PC-3 (cell line): ENCODE measurements at places on chromosomes 4 and X. TPM values are rescaled to one million over a fixed set of nuclear protein-coding genes. Genes with fewer than 3 reads are reported as not detected.

DNA sequence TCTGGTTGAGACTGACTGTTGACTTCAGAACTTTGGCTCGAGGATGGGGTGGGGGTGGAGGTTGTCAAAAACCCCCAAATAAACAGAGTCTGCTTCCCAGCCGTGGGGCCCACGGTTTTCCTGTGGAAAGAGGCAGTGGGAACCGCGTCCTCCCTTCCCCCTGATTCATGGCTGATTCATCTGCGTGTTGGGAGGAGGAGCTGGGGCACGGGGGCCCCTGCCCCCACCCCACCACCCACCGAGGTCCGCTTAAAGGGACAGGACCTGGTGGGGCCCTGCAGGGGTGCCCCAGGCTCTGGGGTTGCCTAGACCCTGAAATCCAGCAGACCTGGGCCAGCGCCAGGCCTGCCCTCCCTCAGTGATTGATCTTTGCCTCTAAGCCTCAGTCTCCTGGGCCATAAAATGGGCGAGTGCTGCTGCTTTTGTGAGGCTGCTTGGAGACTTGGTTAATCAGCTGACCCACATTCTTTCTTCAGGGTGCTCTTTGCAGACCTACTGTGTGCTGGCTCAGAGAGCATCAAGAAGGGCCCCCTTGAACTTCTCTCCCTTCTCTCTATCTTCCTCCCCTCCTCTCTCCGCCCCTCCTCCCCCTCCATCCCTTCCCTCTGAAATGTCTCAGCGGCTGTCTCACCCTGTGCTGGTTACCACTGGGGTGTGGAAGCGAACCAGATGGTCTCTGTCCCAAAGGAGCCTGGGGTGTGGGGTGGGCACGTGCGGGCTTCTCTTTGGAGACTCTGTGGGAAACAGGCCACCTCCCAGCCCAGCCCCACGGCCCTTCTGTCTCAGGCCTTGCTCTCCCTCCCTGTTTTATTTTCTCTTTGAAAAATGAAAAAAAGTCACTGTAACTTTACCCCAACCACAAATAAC is 9.1 kb downstream of the HTRA3 start:
- H3K36me3 ChIP-seq: no peaks in the 10 kb centered on the region
- DNase-seq: peak; percentile 65
- H3K4me3 ChIP-seq: peak overlapping the region; percentile 11; the same call in 1 of the 2 replicates
- no peaks in the 10 kb centered on the region for H3K27me3 ChIP-seq
- peak overlapping the region; percentile 72 for H3K27ac ChIP-seq

Gene PNMA6F
- total RNA-seq: not detected in 2 replicates

DNA sequence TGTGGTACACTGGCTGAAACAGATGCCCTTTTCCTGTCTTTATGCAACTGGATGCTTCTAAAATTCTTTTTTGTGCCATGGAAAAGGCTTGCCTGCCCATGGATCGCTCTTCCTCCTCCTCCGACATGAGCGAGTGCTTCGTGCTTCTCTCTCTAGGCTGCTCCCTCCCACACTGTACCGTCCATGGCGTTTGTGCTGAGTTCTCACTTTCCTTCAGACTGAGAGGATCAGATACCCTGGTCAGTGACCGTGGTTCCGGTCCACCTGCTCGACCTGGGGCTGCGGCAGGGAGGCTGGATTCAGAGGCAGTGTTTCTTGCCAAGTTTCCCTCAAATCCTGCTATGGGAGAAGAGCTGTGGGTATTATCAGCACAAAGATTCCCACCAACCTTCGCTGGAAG is 10.2 kb upstream of the CLDN24 start:
- H3K36me3 ChIP-seq: no peaks in the 10 kb centered on the region
- no peak overlapping the region for H3K4me3 ChIP-seq
- DNase-seq: no peak
- no peaks in the 10 kb centered on the region for H3K27me3 ChIP-seq
- H3K27ac ChIP-seq: no peak overlapping the region

- DNase-seq: no peak
- H3K27ac ChIP-seq: no peak overlapping the region
- no peaks in the 10 kb centered on the region for H3K27me3 ChIP-seq
- no peak overlapping the region for H3K4me3 ChIP-seq
These were observed 46.4 kb downstream of the FHL1 start for GRCh38 chrX:136193771-136194170.

DNA sequence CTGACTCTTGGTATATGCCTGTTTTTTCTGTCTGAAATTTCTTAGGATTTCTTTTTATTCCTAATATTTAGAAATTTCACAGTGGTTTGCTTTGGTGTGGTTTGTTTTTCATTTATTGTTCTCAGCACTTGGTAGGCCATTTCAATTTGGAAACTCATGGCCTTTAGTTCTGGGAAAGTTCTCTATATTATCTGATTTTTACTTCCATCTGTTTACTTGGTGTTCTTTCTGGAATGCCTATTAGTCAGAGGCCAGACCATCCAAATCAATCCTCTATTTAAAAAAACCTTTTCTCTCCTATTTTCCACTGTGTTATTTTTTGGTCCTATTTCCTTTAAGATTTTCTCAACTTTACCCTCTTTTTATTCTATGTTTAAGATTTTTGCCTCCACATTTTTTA is 188.1 kb upstream of the SFRP2 start:
- no peaks in the 10 kb centered on the region for H3K27me3 ChIP-seq
- DNase-seq: no peak
- H3K36me3 ChIP-seq: no peaks in the 10 kb centered on the region

DNA sequence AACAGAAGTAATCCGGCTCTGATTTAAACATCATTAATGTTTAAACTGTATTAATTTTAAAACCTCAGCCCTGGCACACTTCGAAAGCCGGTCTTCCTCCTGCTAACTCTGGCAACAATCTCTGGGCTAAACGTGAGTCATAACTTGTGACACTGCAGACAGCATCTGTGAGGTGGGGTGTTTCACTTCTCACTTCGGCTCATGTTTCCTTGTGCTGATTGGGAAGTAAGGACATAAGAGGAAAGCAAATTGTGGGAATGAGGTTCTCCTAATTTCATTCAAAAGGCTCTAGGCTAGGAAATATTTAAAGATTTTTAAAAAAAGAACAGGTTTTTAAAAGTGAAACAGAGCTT is 139.9 kb upstream of the USP9X start:
- no peak overlapping the region for H3K4me3 ChIP-seq
- peak; percentile 75 for DNase-seq
- peaks cover 11% of the 10 kb centered on the region for H3K4me1 ChIP-seq
- no peak overlapping the region for H3K27ac ChIP-seq
- no peaks in the 10 kb centered on the region for H3K36me3 ChIP-seq

Gene TEX13B
- not detected in 2 replicates for total RNA-seq

- H3K27me3 ChIP-seq: no peaks in the 10 kb centered on the region
- no peaks in the 10 kb centered on the region for H3K36me3 ChIP-seq
- no peak overlapping the region for H3K4me3 ChIP-seq
- no peak for DNase-seq
These were observed 254.2 kb downstream of the DHX15 start for GRCh38 chr4:24330172-24330571.

- no peaks in the 10 kb centered on the region for H3K4me1 ChIP-seq
- no peak for DNase-seq
- no peak overlapping the region for H3K4me3 ChIP-seq
- H3K36me3 ChIP-seq: no peaks in the 10 kb centered on the region
- no peaks in the 10 kb centered on the region for H3K27me3 ChIP-seq
- H3K27ac ChIP-seq: no peak overlapping the region
These were observed 33.6 kb upstream of the KDR start for GRCh38 chr4:55158957-55159356.

- H3K36me3 ChIP-seq: no peaks in the 10 kb centered on the region
- H3K27me3 ChIP-seq: no peaks in the 10 kb centered on the region
- H3K27ac ChIP-seq: no peak overlapping the region
- H3K4me3 ChIP-seq: peak overlapping the region; percentile 57
These were observed 12.9 kb downstream of the PPP2R3B start for GRCh38 chrX:373641-374471.

DNA sequence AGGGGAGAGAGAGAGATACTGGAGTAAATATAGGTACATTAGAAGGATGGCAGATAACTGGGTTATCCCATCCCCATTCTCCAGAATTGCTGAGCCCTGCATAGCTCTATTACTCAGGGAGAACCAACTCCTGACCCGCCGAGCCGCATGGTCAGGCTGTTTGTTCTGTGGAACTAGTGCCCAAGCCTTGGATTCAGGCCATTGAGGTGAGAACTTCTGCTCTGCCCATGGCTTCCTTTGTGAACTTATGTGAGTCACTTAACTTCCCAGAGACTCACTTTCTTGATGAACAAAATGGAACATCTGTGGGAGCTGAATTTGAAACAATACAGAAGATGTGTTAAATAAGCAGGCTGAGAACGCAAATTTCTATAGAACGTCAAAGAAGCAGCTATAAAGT is 54.2 kb downstream of the SPATA18 start:
- peak; percentile 71 for DNase-seq
- H3K27me3 ChIP-seq: no peaks in the 10 kb centered on the region
- no peaks in the 10 kb centered on the region for H3K36me3 ChIP-seq
- no peak overlapping the region for H3K27ac ChIP-seq
- no peak overlapping the region for H3K4me3 ChIP-seq

Gene RADX
- 0.18 TPM in 1 of 2 replicates, not detected in the other for total RNA-seq

Gene NKAP
- total RNA-seq: 5.2 and 5.6 TPM in 2 replicates

Gene EOLA1
- 21.7 and 25.9 TPM in 2 replicates for total RNA-seq

- DNase-seq: no peak
- no peaks in the 10 kb centered on the region for H3K36me3 ChIP-seq
- H3K27ac ChIP-seq: no peak overlapping the region
- no peaks in the 10 kb centered on the region for H3K27me3 ChIP-seq
These were observed 139.5 kb downstream of the UCHL1 start for GRCh38 chr4:41396214-41396613.

Gene FAM9C
- not detected in 2 replicates for total RNA-seq

DNA sequence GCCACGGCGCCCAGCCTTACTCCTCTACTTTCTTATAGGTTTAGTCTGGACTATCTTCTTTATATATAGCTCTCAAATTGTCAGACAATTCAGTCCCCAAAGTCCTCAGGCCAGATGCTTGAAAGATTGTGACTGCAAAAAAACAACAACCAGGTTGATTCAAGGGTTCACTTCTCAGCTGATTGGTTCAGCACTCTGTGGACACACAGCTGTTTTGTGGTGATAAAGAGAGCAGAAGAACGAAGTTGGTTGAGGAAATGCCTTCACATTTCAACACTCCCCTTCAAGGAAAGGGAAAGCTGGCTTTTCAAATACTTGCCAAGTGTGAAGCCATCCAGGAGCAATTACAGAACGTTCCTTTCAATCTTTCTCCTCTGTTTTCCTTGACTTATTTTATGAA is 166.8 kb downstream of the SHROOM3 start:
- H3K4me3 ChIP-seq: no peak overlapping the region
- DNase-seq: no peak
- no peaks in the 10 kb centered on the region for H3K36me3 ChIP-seq
- H3K27me3 ChIP-seq: no peaks in the 10 kb centered on the region
- no peaks in the 10 kb centered on the region for H3K4me1 ChIP-seq
- H3K27ac ChIP-seq: no peak overlapping the region

Gene REPS2
- 2.6 and 6.3 TPM in 2 replicates for total RNA-seq

DNA sequence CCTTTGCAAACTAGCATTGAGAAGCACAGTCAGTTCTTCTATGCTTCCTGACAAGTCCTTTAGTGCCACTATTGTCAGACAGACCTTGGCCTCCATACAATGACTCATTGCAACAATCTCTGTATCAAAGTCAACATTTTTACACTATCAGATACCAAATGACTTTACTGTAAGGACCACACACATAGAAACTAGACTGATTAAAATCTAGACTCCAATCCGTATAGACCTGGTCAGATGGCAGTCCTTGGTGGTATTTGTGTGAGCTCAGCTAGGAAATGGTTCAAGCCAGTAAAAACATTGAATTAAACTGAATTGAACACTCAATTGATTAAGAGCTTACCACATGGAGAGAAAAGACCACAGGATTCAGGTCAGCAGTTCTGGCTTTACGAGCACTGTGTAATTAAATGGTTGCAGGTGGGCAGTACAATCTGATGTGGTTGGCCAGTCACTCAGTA is 549.8 kb upstream of the LCORL start:
- no peaks in the 10 kb centered on the region for H3K4me1 ChIP-seq
- no peak for DNase-seq
- H3K36me3 ChIP-seq: no peaks in the 10 kb centered on the region
- H3K27ac ChIP-seq: no peak overlapping the region

- H3K27me3 ChIP-seq: peaks cover 32% of the 10 kb centered on the region
- H3K4me3 ChIP-seq: no peak within 1 kb of the TSS
- no peaks in the 10 kb centered on the region for H3K36me3 ChIP-seq
- H3K27ac ChIP-seq: no peak within 1 kb of the TSS
- H3K4me1 ChIP-seq: no peaks in the 10 kb centered on the region
These were observed at the start of gene ENPP6 for GRCh38 chr4:184217634-184218033. TSS of gene ENPP6 (minus strand) at chr4:184217873. CDS start at chr4:184217819, 54 bp downstream.

DNA sequence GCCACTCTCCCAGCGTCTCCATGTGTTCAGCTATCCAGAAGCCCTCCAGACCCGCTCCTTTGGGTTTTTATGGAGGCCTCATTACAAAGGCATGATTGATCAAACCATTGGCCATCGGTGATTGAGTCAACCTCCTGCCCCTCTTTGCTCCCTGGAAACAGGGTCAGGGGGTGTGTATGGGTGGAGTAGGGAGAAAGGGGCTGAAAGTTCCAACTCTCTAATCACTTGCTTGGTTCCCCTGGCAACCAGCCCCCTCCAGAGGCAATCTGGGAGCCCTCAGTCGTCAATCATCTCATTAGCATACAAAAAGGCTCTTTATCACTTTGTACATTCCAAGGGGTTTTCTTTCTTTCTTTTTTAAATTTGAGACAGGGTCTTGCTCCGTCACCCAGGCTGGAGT is 2.3 kb downstream of the TRIM2 start:
- H3K36me3 ChIP-seq: no peaks in the 10 kb centered on the region
- no peak overlapping the region for H3K4me3 ChIP-seq
- no peaks in the 10 kb centered on the region for H3K27me3 ChIP-seq
- peaks cover 30% of the 10 kb centered on the region for H3K4me1 ChIP-seq
- H3K27ac ChIP-seq: peak overlapping the region; percentile 96; the same call in 1 of the 2 replicates

GRCh38 chr4:153823483-153823882 is 34.6 kb upstream of the SFRP2 start:
- H3K27me3 ChIP-seq: peaks cover 7% of the 10 kb centered on the region
- no peak overlapping the region for H3K27ac ChIP-seq
- H3K4me3 ChIP-seq: no peak overlapping the region
- no peaks in the 10 kb centered on the region for H3K4me1 ChIP-seq

- peaks cover 29% of the 10 kb centered on the region for H3K4me1 ChIP-seq
- DNase-seq: peak; percentile 40
- H3K27ac ChIP-seq: peak overlapping the region; percentile 90
- H3K4me3 ChIP-seq: peak overlapping the region; percentile 96
These were observed 4.4 kb upstream of the FAT1 start for GRCh38 chr4:186727977-186728519.

- no peaks in the 10 kb centered on the region for H3K4me1 ChIP-seq
- no peak for DNase-seq
- no peaks in the 10 kb centered on the region for H3K27me3 ChIP-seq
- no peak overlapping the region for H3K4me3 ChIP-seq
These were observed 240.1 kb upstream of the PPP1R2C start for GRCh38 chrX:43018031-43018430.

Gene GPR50
- not detected in 2 replicates for total RNA-seq

GRCh38 chr4:140955641-140956040 is 177.6 kb downstream of the RNF150 start:
- H3K27me3 ChIP-seq: no peaks in the 10 kb centered on the region
- no peaks in the 10 kb centered on the region for H3K4me1 ChIP-seq
- DNase-seq: no peak
- no peak overlapping the region for H3K4me3 ChIP-seq

Gene SEC24B
- total RNA-seq: 10.2 and 11.3 TPM in 2 replicates

GRCh38 chr4:19026281-19026680 is 1004.7 kb upstream of the LCORL start:
- H3K4me1 ChIP-seq: no peaks in the 10 kb centered on the region
- DNase-seq: no peak
- H3K27me3 ChIP-seq: no peaks in the 10 kb centered on the region
- no peak overlapping the region for H3K27ac ChIP-seq
